ENCODE measurements at places on chromosomes 16 and 17.

- DNase-seq = no peak
These were observed 135.2 kb downstream of the FTO start for GRCh38 chr16:53839150-53839549.

- DNase-seq = no peak
These were observed 65.1 kb downstream of the NUP93 start for GRCh38 chr16:56795011-56795410.

DNA sequence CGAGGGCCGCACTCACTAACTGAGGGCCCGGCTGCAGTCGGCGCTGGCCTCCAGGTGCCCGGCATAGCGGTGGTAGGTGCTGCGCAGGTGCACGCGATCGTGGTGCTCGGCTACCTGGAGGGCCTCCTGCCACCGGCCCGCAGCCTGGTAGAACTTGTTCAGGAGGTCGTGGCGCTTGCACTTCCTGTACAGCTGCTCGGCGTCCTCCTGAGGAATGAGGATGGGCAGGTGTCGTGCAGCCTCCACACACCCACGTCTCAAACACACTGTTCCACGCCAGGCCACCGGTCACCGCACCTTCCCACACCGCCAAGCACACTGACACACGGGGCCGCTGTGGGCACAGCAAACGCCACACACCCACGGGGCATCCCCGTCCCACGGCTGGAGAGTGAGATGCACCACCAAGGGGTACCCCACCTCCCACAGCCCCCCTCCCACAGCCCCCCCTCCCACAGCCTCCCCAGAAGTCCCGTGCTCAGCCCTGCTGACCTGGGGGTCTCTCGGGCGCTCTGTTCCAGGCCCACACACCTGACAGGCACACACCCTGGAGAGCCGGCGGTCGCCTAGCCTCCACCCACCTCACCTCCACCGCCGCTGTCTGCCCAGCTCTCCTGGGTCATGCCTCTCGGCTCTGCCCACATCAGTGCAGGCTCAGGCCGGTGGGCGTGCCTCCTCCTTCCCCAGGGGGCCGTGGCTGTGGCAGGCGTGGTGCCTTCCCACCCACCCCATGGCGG, 7.4 kb upstream of the TMEM204 start:
- DNase-seq = no peak

DNA sequence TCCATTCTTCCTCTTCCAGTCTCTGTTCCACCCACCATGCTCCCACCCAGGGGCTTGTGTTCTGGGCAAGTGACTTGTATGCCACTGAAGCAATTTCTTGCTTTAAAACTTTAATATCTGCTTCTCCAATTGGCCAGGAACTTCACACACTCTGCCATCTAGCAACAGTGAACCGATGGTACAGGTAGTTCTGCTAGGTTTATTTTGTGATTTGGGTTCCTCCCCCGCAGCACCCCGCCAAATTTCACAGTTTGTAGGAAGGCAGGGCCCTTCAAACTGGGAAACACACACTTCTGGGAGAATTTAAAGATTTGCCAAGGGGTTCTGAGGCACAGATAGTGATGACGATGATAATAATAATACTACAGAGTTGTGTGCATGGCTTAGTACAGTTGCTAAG, 3.3 kb downstream of the ARSG start:
- DNase-seq = no peak

GRCh38 chr17:30429155-30429554, 48.1 kb upstream of the GOSR1 start:
- DNase-seq = no peak

- no peak for DNase-seq
These were observed 289.2 kb upstream of the SALL1 start for GRCh38 chr16:51440131-51440889.

GRCh38 chr17:30992551-30992950, 21.7 kb downstream of the RNF135 start:
- DNase-seq = no peak

DNA sequence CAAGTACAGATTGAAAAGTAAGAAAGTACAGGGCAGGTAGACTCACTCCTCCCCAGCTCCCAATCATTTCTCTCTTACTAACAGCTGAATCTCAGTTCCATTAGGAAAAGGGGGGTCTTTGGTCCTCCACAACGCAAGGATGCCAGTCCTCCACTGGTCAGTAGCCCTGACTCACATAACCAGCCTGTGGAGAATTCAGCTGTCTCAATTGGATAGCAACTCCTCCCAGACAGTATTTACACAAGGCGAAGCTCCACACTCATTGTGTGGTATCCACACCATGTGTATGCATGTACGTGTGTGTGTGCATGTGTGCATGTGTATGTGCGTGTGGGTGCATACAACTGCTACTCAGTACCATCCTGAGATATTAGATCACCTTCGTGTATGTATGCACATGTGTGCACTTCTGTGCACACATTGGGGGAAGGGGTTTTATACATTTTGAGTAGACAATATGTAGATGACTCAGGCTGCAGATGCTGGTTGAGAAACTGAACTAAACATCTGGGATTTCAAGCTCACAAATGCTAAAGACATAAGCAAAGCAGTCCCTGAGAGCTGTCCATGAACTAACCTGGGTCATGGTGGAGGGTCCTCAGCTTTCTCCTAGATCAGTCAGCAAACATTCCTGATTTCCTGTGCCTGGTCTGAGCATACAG, 240.1 kb downstream of the SLC39A11 start:
- no peak for DNase-seq

DNA sequence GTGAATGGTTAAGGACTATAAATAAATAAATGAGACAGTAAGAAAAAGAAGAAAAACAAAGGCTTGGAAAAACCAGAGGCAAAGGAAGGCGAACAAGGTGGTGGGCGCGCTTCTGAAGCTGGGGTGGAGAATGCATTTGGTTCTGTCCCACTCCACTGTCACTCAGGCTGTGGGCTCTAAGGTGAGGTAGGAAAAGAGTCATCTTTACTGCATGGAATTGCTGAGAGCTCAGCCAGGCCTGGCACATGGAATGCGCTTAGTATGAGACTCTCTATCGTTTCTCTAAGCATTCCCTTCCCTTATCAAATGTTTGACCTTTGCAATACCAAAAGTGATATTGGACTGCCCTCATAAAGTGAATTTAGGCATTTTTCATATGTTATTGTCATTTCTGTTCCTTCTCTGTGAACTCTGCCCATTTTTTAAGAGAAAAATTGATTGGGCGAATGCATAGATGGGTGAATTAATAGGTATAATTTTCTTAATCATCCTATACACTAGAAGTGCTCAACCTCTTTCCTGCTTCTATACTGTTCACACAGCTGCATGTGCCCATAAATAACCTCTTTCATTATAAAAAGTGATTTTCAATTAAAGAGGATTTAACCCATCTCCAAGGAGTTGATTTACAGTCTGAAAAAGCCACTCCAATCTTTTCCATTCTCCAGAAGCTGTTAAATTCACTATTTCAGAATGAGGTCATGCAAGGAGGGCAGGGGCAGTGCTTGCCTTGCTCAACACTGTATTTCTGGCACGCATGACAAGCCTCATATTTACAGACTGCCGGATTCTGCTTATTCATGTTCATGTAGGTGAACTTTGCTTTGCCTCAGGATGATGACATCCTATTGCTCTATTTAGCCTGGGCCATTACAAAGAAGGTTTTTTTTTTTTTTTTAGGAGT, 87.7 kb downstream of the MYH10 start:
- no peak for DNase-seq

DNA sequence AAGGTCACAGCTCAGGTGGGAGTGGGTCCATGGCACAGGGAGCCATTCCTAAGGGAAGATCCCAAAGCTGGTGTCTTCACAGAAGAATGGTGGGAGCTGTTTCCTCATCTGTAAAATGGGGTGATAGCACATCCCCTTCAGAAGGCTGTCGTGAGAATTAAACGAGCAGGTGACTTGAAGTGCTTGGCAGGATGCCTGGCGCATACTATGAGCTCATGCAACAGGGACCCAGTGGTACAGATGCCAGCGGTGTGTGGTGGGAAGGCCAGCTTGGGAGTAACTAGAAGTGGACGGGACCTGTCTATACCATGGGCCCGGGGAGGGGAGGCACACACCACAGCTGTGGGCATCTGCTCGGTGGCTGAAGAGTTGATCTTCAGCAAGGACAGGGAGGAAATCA, 189.3 kb upstream of the TNRC6C start:
- no peak for DNase-seq

DNA sequence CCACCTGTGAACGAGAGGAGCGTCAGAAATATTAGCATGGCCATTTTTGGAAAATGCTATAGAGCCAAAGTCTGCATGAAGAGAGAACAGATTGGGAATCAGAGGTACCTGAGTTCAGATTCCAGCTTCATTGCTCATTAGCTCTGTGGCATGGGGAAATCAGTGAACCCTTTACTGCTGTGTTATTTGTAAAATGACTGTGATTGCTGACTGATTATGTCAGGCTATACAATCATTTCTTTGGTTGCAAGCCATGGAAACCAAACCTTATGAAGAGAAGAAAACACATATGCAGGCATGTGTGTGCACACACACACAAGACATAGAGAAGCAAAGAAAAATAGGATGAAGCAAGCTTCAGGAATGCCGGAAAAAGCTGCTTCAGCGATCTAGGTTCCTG, 101.4 kb upstream of the HSBP1 start:
- DNase-seq = no peak

DNA sequence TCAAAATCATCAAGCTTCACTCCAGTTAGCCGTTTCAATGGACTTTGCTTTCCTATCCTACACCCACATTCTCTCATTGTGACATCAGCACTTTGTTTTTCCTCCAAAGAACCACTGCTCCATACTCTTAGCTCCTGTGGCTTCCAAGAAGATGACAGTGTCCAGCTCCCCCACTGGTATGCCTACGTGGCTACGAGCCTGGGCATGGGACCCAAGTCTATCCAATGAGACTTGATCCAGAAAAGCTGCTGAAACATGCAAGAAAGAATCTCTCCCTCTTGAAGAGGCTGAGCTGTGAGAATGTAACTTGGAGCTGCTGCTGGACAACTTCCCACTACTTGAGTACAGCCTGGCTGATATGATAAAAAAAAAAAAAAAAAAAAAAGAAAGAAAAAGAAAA, 9.4 kb downstream of the TOX3 start:
- no peak for DNase-seq

DNA sequence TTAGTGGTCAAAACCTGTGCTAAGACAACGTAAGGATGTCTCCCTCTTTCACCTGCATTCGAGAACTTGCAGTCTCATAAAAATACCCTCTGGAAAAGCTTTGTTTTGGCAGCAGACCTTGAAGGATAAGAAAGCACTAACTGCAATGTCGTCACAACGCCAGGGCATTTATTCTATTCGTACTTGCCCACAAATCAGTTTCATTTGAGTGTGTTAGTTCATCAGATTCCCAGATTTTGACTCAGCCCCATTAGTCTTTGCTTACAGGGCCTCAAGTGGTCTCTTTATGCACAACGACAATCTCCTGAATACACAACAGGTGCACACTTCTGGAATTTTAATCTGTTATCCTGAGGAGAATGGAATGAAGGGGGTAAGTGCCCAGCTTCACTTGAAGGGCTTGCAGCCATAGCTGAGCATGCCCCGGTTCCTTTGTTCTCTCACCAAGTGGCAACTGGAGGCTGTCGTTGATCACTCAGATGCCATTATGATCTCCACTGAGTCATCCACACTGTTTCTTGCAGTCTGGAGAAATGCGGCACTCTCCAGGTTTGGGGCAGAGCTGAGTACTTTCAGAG, 58.8 kb downstream of the CLEC19A start:
- no peak for DNase-seq

- DNase-seq = peak; percentile 61
These were observed 34.9 kb downstream of the SMARCE1 start for GRCh38 chr17:40612599-40613244.

GRCh38 chr17:73552300-73553048, 91.8 kb downstream of the SDK2 start:
- no peak for DNase-seq

- DNase-seq = no peak
These were observed 16.1 kb upstream of the ADAMTS18 start for GRCh38 chr16:77450790-77451487.

- DNase-seq = no peak
These were observed 2.1 kb downstream of the CLTC start for GRCh38 chr17:59621771-59622170.

DNA sequence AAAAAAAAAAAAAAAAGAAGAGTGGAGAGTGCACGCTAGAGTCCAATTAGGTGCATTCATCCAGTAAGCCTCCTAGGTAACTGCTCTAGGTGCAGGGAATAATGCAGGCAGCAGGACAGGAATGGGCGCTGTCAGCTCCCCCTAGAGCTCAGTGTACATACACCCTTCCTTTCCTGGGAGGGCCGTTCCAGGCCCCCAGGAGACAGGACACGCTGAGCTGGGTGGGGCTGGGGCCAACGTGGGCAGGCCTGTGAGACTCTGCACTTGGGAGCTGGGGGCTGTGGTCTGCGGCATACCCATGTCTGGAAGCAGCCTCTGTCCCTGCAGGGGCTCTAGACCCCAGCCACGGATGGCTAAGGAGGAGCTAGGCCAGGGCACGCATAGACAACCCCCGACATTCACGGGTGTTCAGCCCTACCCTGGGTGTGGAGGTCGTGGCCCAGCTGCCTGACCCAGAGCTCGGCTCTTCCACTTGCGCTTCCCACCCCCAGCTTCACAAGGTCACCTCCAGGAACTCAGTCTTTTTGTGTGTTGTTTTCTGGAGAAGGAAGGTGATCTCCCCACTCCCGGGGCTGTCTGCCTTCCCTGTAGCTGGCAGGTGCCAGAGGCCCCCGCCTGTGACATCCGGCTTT, 1.0 kb upstream of the ANTKMT start:
- DNase-seq = no peak

- DNase-seq = no peak
These were observed 31.4 kb upstream of the PMFBP1 start for GRCh38 chr16:72203401-72203800.

DNA sequence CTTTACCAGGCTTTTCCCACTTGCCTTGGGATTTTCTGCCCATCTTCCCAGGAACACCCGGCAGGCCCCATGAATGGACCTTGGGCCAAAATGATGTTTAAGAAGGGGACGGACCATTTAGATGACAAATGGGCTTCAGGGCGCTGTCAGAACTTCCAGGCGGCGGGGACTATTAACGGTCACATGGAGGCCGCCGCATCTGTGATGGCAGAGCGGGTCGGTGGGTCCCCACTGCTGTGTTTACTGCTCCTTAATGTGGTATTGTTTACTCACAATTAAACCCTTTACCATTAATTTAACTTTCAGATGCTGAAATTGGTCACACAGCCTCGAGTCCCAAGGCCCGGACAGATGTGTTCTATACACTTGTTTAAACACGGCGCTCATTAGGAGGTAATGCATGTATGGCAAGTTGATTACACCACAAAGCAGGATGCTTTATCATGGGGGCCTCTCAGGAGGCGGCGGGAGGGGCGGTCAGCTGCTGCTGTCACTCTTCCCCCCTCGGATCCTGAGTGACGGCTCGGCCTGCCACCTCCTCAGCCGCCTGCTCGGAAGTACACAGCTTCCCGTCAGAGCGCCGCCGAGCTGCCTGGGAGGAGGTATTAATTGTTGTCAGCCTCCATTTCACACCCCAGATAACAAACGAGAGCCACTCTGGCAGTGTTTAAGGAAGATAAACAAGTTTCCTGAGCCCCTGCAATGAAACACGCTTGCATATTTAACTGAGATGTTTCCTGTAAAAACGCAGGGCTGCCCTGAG, 83.9 kb upstream of the IRX3 start:
- no peak for DNase-seq
